ENCODE measurements at places on chromosomes 1 and 21.

- DNase-seq, result no peak
Observed at GRCh38 chr1:61254634-61255357, 172.4 kb downstream of the NFIA start.

GRCh38 chr1:177567393-177567792, 396.6 kb downstream of the BRINP2 start:
- DNase-seq, result no peak

- no peak for DNase-seq
Observed at GRCh38 chr21:44420416-44421205, 34.7 kb upstream of the LRRC3 start.

GRCh38 chr1:111602302-111602701, 17.3 kb upstream of the RAP1A start:
- no peak for DNase-seq

DNA sequence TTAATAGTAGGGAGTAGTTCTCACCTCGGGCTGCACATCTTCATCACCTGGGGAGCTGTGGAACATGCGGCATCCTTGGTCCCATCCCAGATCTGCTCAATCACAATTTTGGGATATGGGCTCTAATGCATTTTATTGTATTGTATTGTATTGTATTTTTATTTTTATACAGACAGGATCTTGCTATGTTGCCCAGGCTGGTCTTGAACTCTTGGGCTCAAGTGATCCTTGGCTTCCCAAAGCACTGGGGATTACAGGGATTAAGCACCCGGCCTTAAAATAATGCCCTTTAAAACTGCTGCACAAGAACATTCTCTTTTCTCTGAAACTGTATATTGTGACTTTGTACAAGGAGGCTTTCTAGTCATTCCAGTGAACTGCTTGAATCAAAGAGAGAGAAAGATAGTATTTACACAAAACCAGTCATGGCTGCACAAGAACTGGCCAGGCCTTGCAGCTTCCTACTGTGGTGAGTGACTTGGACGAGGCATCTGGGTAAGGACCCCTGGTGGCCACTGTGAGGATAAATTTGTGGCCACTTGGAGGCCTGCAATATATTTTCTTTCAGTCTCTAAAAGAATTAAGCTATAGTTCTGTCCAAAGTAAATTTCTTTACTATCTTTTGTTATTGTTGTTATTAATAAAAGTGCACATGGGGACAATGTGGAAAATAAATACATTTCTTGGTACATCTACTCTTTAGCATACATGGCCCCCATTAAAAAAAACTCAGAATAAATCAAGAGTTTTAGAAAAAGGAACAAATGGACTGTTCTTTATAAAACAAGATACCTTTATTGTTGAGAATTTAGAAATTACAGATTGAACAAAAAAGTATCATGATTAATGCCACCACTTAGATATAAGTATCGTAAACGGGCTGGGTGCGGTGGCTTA, 48.0 kb downstream of the TBCE start:
- DNase-seq, result peak; percentile 66

GRCh38 chr21:26085127-26085526, 85.4 kb downstream of the APP start:
- DNase-seq, result no peak

- no peak for DNase-seq
Observed at GRCh38 chr1:150022357-150022756, 11.8 kb upstream of the OTUD7B start.

GRCh38 chr1:24643363-24644099, 429 bp downstream of the SRRM1 start:
- peak; percentile 40 for DNase-seq
